ENCODE measurements at places on chromosomes 13 and 19.
A peak's percentile ranks its signal among the peaks of the same experiment; 100 is the strongest.

DNA sequence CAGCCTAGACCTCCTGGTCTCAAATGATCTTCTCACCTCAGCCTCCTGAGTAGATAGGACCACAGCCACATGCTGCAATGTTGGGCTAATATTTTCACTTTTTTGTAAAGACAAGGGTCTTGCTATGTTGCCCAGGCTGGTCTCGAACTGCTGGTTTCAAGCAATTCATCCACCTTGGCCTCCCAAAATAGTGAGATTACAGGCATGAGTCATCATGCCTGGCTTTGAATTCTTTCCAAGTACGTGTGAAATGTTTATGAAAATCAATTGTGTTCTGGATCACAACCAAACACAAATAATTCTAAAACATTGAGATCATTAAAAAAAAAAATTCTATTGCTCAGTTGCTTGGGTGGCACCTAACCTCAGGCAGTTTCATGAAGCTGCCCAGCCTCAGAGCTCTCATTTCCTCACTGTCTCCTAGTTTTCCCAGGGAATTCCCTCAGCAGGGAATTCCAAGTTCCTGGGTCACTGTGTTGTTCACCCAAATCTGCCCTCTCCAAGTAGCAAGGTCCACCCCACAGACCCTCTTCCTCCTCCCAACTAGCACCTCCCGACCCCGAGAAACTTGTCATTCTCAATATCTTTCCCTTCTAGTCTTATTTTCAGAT, 44.8 kb downstream of the ING1 start:
- no peak for DNase-seq

DNA sequence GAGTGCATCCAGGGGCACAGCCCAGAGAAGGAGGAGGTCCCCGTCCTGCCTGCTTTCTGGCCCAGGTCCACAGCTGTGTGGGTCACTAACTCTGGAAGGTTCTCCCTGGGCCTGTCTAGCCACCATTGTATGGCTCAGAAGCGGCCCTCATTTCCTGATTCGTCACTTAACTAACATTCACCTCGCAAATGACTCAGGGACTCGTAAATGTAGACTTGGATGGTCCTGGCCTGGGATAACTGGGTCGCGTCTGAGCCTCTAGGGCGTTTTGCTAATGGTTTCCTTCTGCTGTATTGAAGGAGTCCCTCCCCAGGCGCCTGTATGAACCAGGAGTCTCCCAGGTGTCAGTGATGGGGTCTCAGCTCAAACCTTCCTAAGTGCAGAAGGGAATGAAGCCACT, 162.8 kb downstream of the ZNF536 start:
- no peak for DNase-seq

GRCh38 chr19:11948646-11949045, 16.2 kb upstream of the ZNF763 start:
- DNase-seq: no peak

DNA sequence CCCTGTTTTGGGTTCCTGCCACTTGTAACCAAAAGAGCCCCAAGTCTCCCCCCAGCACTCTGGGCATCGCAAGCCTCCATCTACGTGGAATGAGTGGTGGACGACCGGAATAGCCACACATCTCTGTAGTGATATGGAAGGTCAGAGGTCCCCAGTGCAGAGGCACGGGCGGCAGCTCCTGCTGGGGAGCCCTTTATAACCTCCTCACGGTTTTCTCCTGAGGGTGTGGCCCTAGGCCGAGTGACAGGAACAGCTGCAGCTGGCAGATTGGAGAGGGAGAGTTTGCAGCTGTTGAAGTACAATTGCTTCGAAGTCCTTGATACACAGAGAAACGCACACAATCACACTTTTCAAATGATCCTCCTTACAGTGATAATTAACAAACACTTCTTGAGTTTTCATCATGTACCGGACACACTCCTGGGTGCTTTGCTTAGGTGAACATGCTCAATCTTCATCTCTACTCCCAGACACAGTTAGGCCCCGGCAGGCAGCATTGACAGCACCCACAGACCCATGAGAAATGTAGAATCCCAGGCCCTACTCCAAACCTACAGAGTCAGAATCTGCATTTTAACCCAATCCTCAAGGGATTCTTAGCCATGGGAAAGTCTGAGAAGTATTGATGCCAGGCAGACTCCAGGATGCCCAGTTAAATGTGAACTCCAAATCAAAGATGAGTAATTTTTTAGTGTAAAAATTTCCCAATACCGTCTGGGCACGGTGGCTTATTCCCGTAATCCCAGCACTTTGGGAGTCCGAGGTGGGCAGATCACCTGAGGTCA, 4.9 kb upstream of the ZNF787 start:
- no peak for DNase-seq

GRCh38 chr19:31451686-31452330, 102.6 kb upstream of the TSHZ3 start:
- DNase-seq: no peak

DNA sequence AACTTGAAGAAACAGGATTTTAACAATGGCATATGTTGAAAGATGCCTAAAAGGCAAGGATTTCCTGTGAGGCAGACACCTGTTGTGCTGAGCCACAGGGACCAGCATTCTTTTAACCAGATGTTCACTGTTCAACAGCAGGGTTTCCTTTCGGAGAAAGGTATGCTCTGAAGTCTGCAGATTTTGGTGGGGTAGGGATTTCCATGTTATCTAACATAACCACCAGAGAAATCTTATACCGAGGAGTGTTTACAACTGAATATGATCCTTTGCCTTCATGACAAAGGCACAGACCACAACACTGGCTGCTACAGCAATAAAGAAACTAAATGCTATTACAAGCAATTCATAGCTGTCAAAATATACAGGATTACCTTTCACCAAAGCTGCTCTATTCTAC, 48.1 kb downstream of the MPHOSPH8 start:
- no peak for DNase-seq

DNA sequence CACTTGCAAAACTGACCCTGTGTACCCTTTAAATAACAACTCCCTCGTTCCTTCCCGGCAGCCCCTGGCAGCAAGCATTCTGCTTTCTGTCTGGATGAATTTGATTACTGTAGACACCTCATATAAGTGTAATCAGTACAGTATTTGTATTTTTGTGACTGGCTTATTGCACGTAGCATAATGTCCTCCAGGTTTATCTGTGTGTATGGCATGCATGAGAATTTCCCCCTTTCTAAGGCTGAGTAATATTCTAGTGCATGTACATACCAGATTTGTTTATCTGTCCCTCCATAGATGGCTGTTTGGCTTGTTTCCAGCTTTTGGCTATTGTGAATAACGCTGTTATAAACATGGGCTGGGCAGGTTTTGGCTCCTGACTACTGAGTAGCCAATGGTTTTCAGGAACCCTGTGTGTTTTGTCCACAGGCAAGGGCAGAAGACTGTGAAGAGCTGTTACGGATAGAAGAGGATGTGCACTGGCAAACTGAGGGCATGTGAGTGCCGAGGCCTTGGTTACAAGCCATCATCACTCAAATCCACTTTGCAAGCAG, 98.0 kb downstream of the ESD start:
- no peak for DNase-seq

- no peak for DNase-seq
Measured at GRCh38 chr19:47417746-47418691, 1.3 kb downstream of the MEIS3 start.

DNA sequence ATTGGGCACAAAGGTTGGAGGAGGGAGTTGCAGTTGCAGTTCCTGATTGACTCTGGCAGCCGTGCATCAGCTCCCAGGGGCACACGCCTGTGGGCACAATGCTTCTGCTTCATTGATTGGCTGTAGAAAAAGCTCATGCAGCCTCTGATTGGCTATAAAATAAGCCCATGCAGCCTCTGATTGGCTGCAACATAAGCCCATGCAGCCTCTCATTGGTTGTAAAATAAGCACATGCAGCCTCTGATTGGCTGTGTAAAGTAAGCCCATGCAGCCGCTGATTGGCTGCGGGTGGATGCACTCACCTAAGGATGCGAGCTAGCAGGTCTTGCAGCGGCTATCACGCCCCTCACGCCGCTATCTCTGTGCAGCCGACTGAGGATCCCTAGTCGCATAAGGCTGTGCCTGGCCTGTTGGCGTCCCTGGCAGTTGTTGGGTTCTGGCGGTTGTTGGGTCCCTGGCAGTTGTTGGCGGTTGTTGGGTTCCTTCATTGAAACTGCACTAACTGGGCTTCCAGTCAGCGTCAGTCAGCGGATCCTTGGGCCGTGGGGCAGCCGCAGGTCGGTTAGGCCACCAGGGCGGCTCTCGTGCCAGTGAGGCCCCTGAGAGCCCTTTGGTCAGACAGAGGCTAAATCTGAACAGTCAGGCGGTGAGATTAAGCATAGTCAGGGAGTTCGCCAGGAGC, at the start of gene SIGLECL1:
Gene SIGLECL1 (plus strand): TSS at position 295 of the 682 bp plus-strand sequence. CDS start 12,993 bp downstream, outside the sequence.
- DNase-seq: no peak

DNA sequence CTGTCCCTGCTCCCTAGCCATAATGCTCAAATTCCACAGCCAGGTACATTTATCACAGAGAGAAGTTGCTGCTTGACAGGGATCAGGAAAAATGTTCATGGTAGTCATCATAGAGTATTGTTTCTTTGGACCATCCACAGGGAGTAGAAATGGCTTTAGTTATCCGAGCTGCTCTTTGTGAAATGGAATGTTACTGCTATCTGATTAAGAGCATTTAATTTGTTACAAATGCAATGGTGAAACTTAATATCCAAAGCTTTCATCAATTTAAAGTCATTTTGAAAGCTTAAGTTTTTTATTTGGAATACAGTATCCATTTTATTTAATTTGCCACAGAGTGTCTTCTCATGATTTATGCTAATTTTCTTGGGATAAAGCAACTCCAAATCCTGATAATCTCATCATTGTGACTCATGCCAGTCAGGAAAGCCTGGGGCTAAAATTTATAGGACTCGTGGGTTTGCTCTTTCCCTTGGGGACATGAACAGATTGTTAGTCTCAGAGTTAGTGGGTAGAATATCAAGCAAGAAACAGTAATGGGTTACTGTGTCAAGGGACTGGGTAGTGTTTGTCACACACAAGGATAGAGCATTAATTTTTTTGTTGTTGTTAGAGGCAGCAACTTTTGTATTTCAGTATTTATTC, 59.8 kb downstream of the SCEL start:
- DNase-seq: no peak

GRCh38 chr19:14250870-14251269, 44.9 kb upstream of the ADGRL1 start:
- no peak for DNase-seq

DNA sequence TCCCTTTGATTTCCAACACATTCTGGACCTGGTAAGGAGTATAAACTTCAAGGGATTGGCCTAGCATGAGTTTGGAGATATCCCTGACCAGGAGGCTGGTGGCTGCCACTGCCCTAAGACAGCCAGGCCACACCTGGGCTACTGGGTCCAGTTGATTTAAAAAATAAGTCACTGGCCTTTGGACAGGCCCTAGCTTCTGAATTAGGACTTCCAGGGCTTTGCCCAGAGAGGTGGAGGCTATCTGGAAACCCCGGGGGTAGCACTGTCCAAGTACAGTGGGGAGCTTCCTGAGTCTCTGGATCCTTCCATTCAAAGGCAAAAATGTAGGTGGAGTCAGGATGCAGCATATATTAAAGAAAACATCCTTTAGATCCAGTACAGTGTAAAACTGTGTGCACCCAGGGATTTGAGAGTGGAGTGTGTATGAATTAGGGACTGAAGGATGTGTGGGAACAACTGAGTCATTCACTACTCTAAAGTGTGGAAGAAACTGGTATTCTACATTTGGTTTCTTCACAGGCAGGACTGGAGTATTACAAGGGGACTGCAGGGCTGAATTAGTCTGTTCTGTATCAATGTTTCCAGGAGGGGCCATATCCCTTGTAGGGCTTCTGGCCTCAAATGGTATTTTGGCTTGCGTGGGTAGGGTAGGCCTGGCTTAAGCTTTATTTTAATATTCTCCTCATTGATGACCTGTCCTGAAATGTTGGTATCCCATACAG, 14.8 kb upstream of the FCGBP start:
- no peak for DNase-seq

- no peak for DNase-seq
Measured at GRCh38 chr19:50551034-50551714, 17.1 kb downstream of the LRRC4B start.

- no peak for DNase-seq
Measured at GRCh38 chr19:46718934-46719622, 2.2 kb upstream of the PRKD2 start.

- DNase-seq: no peak
Measured at GRCh38 chr19:53594811-53595509, 36.8 kb upstream of the DPRX start.

GRCh38 chr13:97288486-97288900, 66.4 kb downstream of the MBNL2 start:
- DNase-seq: no peak

DNA sequence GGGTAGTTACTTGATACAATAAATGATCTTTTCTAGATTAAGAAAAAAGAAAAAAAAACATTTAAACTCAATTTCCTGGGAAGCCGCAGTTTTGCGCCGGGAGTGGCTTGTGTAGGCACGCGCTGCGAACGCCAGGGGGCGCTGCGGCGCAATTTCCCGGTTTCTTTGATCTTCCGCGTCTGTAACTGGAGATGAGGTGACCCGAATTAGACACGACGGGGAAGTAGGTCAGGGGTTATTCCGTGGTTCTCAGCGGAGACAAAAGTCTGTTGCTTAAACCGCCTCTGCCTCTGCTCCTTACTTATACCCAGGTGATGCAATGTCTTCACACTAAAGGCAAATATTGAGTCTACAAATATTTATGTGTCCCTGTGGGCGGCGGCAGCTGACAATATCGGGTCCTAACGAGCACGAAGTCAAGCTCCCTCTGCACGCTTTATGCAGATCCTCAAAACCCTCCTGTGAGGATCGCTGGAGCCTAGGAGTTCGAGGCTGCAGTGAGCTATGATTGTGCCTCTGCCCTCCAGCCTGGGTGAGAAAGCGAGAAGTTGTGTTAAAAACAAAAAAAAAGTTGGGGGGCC, 15.2 kb downstream of the STXBP2 start:
- DNase-seq: peak; percentile 77

All from stimulated activated CD8-positive, alpha-beta memory T cell treated with anti-CD3 and anti-CD28 coated beads, Interleukin-4, amount 100 ng/mL, for 4 hours (primary cell).